ENCODE measurements at places on chromosomes 2 and 18. TPM values are rescaled to one million over a fixed set of nuclear protein-coding genes. Genes with fewer than 3 reads are reported as not detected.

- H3K4me3 ChIP-seq, result no peak overlapping the region
- peaks cover 5% of the 10 kb centered on the region for H3K4me1 ChIP-seq
- no peaks in the 10 kb centered on the region for H3K27me3 ChIP-seq
- H3K36me3 ChIP-seq, result no peaks in the 10 kb centered on the region
- H3K27ac ChIP-seq, result no peak overlapping the region
Observed at GRCh38 chr18:48889981-48890762, 60.6 kb downstream of the SMAD7 start.

GRCh38 chr2:31304816-31305215 lies 70.9 kb downstream of the EHD3 start:
- no peak overlapping the region for H3K4me3 ChIP-seq
- DNase-seq, result no peak
- H3K4me1 ChIP-seq, result no peaks in the 10 kb centered on the region
- no peak overlapping the region for H3K27ac ChIP-seq

- DNase-seq, result no peak
- no peaks in the 10 kb centered on the region for H3K36me3 ChIP-seq
- H3K27ac ChIP-seq, result no peak overlapping the region
- no peaks in the 10 kb centered on the region for H3K4me1 ChIP-seq
- H3K27me3 ChIP-seq, result no peaks in the 10 kb centered on the region
Observed at GRCh38 chr2:224645722-224646121, 60.6 kb upstream of the CUL3 start.

DNA sequence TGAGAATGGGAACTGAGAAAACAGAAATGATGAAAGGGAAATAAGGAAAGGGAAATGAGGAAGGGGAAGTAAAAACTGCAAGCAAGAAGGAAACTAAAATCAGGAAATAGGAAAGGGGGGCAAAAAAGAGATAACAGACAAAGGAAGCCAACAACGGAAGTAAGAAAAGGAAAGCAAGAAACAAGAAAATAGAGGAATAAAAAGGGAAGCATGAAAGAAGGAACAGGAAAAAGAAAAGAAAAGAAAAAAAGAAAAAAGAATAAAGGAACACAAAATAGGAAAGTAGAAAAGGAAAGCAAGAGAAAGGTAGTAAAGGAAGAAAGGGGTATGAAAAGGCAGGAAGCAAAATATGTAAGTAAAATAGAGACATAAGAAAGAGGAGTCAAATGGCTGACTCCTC lies 241.2 kb upstream of the NCKAP5 start:
- no peaks in the 10 kb centered on the region for H3K27me3 ChIP-seq
- no peak for DNase-seq
- no peak overlapping the region for H3K27ac ChIP-seq
- no peak overlapping the region for H3K4me3 ChIP-seq

GRCh38 chr18:47981320-47981719 lies 50.9 kb upstream of the SMAD2 start:
- H3K27me3 ChIP-seq, result no peaks in the 10 kb centered on the region
- no peak overlapping the region for H3K4me3 ChIP-seq
- H3K4me1 ChIP-seq, result no peaks in the 10 kb centered on the region
- H3K36me3 ChIP-seq, result no peaks in the 10 kb centered on the region

DNA sequence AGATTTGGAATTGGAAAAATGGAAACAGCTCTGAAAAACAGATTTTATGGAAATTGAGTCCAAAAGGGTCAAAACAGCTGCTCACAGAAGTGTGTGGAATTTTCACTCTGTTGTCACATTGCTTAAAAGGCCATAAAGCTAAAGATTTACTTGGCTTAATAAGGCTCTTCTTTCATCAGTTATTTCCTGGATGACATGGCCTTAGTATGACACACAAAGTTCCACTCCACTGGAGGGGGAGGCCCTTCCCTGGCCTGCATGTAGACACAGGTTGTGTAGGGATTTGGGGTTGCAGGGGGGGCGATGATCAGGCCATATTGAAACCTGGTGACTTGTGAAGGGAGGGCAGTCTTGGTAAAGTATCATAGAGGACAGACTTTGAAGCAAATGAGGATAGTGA lies 34.0 kb downstream of the TMEM185B start:
- H3K27me3 ChIP-seq, result no peaks in the 10 kb centered on the region
- H3K4me1 ChIP-seq, result no peaks in the 10 kb centered on the region
- H3K27ac ChIP-seq, result no peak overlapping the region

TEKT4 gene
- total RNA-seq, result not detected

Measured in upper lobe of right lung (tissue), 1 donor.